Renal cortical epithelial cell (primary cell): ENCODE measurements at places on chromosomes 1 and 21.

DNA sequence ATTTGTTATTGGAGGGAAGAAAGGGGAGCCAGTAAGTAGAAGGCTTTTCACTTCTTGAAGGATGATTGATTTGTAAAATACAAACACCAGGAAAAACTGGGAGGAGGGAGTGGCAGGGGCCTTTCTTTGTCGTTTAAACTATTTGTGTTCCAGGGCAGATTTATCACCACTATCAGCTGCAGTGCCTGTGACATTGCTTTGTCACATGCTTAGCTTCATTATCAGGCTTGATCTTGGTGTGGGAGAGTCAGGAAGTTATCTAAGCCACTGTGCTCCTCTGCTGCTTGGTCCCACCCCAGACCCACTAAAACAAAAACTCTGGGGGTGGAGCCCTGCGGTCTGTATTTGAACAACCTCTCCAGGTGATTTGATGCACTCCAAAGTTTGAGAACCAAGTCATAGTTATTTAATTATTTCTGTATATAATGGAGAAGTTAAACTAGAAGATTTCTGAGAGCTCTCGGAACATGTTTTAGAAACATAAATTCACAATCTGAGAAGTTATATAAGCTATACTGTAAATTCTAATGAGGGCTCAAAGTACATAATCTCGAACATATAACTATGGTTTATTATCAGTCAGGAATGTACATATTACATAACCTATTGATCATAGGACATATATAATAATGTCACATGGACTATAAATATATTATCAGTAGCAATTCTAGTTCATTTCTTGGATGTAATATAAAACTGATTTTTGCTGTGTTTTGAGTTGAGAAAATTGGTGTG is 87.9 kb downstream of the CDC14A start:
- DNase-seq: no peak

DNA sequence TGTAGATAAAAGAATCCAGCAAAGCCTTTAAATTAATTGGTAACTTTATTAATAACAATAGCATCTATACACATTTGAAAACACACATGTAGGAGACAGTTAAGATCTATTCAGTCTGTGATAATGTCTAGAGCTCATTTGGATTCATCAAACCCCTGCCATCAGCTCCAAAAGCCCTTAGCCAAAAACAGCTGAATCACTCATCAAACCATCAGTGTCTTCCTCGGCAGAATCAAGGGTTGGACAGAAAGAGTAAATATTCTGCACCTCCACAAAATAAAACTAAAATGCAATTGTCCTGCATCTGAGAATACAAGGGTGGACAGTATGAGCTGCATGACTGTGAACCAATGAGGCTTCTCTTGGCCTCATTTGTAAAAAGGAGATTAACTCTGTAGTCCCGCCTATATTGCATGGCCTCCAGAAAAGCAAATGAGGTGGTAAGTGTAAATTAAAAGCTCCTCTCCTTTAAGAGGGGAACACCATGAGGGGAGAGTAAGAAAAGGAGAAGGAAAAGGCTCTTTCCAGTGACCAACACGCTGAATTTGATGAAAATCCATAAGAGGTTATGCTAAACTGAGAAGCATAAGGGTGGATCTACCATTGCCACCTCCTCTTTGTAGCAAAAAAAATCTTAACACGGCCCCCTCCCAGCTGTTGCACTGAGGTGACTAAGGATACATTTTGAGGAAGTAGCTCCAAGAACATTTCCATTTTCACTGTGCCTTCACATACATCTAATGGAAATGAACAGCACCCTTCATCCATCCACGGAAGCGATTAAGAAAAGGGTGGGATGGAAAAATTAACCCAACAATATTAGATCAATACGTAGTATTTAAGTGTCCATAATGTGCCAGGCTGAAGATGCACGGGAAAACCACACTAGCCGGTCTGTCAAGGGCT is 14.7 kb upstream of the BOLA1 start:
- DNase-seq: peak; percentile 18

DNA sequence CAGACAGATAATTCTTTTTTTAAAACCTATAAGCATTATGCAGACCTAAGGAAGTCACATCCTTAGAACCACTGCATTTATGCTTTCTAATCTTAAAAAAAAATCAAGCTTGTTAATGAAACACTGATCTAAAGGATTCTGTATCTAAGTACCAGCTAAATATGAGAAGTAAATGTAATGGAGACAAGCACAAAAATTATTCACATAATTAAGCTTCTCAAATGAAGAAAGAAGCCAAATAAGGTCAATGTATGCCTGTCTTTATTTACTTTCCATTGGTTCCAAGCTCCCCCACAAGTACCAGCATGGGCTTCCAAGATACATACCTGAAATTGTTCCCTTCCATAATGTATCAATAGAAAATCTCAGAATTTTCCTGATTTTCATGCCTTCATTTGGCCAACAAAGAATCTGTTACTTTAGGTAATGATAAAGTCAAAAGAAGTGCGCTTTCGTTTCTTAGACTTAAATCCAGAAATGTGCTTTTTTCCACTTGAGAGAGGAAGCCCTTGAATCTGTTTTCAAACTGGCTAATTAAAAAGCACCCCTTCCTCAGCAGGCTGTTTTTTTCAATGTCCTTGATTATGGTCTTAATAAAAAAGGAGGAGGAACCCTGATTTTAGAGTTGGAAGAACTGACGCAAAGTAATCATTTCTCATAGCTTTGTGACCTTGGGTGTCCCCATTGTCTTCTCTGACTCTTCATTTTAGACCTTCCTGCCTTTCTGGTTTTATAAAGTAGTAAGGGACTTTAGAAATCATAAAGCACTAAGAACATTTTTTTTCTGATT is 3.8 kb downstream of the RGS2 start:
- DNase-seq: no peak

- DNase-seq: peak; percentile 7
Observed at GRCh38 chr1:107871259-107871658, 93.7 kb downstream of the VAV3 start.

DNA sequence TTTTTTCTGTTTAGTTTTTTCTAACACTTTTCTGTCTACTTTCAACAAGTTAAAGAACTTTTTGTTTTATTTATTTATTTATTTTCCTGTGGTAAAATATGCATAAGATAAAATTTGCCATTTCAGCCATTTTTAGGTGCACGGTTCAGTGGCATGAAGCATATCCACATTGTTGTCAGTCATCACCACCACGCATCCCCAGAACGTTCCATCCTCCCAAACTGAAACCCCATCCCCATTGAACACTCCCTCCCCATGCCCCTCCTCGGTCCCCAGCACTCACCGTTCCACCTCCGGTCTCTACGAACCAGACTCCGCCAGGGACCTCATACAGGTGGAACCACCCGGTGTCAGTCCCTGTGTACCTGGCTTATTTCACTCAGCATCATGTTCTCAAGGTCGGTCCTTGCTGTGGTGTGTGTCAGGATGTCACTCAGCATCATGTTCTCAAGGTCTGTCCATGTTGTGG is 118.1 kb downstream of the SIK1 start:
- DNase-seq: no peak

DNA sequence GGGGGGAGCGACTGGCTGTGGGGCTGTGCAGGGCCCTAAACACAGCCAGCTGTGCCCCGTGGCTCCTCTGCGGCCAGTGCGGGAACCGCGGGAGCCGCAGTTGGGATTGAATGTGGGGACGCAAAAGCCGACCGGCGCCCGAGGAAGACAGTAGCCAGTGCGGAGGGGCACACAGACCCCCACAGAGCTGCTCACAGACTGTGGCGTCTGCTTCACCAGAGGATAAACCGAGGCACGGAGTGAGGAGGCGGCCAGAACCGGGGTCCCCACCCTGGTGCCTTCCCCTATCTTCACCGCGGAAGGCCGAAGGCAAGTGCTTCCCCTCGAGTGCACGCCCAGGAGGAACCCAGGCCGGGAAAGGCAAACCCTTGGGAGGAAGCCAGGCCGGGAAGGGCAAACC is 8.7 kb upstream of the TMEM52 start:
- no peak for DNase-seq

- DNase-seq: peak; percentile 41
Observed at GRCh38 chr1:22711591-22712501, 1.2 kb downstream of the EPHB2 start.

GRCh38 chr1:226047495-226047894 is 15.0 kb upstream of the H3-3A start:
- peak; percentile 24 for DNase-seq

DNA sequence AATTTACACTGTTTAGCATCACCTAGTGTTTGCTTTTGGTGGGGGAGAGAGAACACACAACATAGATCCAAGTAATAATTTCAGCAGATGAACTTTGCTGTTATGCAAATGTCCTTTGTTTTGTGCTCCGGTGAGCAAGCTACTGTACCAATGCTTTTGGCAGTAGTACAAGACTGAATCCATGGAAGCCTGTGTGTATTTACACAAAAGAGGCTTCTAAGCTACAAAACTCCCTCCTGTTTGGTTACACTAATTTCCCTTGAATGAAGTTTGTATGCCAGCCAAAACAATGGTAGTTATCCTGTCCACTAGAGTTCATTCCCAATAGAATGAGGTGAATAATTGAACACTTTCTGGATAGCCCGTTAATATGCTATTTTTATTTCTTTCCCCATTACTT is 320.5 kb downstream of the KCTD3 start:
- peak; percentile 15 for DNase-seq

DNA sequence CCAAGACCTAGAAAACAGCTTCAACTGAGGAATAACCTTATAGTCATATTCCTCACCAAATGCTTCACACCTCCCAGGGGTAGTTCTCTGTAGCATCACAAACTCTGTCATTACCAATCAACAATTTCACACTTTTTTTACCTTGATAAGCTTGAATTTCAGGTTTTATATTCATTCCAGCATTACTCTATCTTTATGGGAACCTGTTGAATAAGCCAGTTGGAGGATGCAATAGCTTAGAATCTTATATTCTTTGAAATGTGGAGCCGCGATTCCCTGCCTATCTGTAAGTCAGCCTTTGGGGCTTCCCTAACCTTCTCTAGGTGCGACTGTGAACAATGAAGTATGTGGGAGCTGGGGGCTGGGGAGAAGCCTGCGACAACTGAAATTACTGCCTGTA is 145.4 kb downstream of the GREM2 start:
- no peak for DNase-seq

GRCh38 chr1:9207086-9207485 is 27.5 kb upstream of the H6PD start:
- DNase-seq: no peak

- no peak for DNase-seq
Observed at GRCh38 chr1:185512442-185512841, 195.4 kb upstream of the IVNS1ABP start.

- no peak for DNase-seq
Observed at GRCh38 chr1:170630977-170631376, 33.0 kb upstream of the PRRX1 start.

DNA sequence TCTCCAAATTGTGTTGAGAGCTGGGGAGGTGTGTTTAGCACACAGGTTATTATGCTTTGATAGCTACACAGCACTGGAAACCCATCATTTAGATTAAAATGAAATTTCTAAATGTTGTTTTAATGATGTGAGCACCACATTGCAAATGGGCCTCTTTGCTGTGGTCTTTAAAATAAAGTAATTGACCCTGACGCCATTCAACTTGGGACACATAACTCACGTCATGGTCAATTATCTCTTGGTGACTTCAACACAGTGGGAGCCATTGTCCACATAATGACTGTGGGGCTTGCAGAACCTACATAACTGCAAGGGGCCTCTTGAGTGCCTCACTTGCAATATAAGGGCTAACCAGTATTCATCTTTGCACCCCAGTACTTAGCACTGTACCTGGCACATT is 280.4 kb downstream of the HLX start:
- DNase-seq: no peak

DNA sequence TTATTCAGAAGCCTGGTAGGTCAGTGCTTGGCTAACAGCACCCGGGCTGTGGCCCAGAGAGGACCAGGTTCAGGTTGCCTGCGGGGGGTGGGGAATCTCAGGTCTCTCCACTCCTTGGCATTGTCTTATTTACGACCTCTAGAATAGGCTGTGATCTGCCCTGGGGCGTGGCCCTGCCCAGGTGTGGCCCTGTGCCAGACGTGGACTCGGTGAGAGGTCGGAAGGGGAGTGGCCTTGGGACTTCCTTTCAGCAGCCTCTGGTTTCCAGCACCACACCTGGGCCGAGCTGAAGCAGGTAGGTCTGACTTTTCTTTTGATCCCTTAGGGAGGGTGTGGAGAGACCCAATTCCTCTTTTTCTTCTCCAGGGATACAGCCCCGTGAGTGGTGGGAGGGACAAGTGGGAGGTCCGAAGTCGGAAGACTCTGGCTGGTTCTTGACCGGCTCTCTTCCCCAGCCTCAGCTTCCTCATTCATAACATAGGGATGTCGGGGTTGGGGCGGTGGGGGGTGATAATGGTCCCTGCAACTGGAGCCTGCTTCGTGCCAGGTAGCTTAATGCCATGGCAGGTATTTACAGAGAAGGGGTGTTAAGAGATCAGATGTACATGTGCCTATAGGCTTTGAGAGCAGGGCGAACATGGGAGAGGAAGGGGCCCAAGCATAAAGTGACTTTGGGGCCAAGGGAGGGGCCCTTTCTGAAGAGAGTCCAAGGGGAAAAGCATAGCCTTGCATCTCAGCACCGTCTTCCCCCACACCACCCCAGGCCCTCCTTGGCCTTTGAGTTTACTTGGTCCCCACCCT is 16.5 kb downstream of the ACOT11 start:
- DNase-seq: peak; percentile 25

- peak; percentile 98 for DNase-seq
Observed at GRCh38 chr21:38277501-38278131, 20.8 kb downstream of the KCNJ15 start.

DNA sequence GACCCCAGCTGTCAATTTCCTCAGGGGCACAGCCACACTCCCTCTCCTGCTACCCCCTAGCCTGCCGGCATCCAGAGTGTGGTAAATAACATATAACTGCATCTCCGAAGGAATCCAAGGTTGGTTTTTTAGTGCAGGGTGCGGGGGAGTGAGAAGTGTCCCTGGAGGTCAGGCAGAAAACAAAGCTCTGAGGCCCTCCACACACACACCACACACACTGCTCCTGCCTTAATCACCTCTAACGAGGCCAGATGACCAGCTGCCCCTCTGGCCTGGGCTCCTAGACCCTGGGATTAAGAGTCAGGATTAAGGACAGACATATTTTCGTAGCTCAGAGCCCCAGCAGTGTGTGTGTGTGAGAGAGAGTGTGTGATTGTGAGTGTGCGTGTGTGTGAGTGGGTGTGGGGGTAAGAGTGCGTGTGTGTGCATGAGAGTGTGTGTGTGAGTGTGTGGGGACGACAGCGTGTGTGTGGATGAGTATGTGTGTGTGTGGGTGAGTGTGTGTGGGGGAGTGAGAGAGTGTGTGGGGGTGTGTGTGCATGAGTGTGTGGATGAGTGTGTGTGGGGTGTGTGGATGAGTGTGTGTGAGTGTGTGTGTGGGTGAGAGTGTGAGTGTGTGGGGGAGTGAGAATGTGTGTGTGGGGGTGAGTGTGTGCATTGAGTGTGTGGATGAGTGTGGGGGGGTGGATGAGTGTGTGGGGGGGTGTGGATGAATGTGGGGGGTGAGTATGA is 14.6 kb downstream of the SDC3 start:
- no peak for DNase-seq

- no peak for DNase-seq
Observed at GRCh38 chr1:204141131-204141530, 10.7 kb downstream of the ETNK2 start.

GRCh38 chr1:10271869-10272268 is 61.5 kb downstream of the KIF1B start:
- no peak for DNase-seq
